Hair follicular keratinocyte (primary cell): ENCODE measurements at places on chromosomes 2 and 18. TPM values are rescaled to one million over a fixed set of nuclear protein-coding genes. Genes with fewer than 3 reads are reported as not detected.

PRADC1 gene
- 12.0 and 13.8 TPM in 2 replicates for total RNA-seq

SFT2D3 gene
- total RNA-seq, result 3.6 and 6.6 TPM in 2 replicates

ALK gene
- total RNA-seq, result under 0.01 TPM in 1 of 2 replicates, not detected in the other

GKN2 gene
- not detected in 2 replicates for total RNA-seq

EDAR gene
- not detected in 2 replicates for total RNA-seq

ZNF516 gene
- 19.4 and 24.2 TPM in 2 replicates for total RNA-seq

PID1 gene
- total RNA-seq, result 7.8 and 9.6 TPM in 2 replicates

POU3F3 gene
- not detected in 2 replicates for total RNA-seq

COL6A3 gene
- 3.2 and 23.8 TPM in 2 replicates for total RNA-seq

DSG1 gene
- 0.38 and 0.55 TPM in 2 replicates for total RNA-seq

HOXD9 gene
- total RNA-seq, result not detected in 2 replicates

MATN3 gene
- total RNA-seq, result 1.9 and 3.7 TPM in 2 replicates

HOXD12 gene
- not detected in 2 replicates for total RNA-seq

HOXD10 gene
- total RNA-seq, result not detected in 2 replicates

DPP4 gene
- 0.27 and 1.8 TPM in 2 replicates for total RNA-seq

TMEM198 gene
- total RNA-seq, result 0.47 and 1.7 TPM in 2 replicates

DUSP2 gene
- 14.1 and 14.2 TPM in 2 replicates for total RNA-seq

RTP5 gene
- not detected in 2 replicates for total RNA-seq

HAAO gene
- total RNA-seq, result 0.15 TPM in 1 of 2 replicates, not detected in the other

CD207 gene
- not detected in 2 replicates for total RNA-seq

ABHD1 gene
- not detected in 2 replicates for total RNA-seq

RUFY4 gene
- total RNA-seq, result not detected in 2 replicates

EHD3 gene
- 4.1 and 4.7 TPM in 2 replicates for total RNA-seq

FOXD4L1 gene
- not detected in 2 replicates for total RNA-seq

C1GALT1C1L gene
- total RNA-seq, result 0.08 TPM in 1 of 2 replicates, not detected in the other

KCTD1 gene
- 40.5 and 43.2 TPM in 2 replicates for total RNA-seq

BCL11A gene
- 4.6 and 5.2 TPM in 2 replicates for total RNA-seq

MRPS5 gene
- total RNA-seq, result 52.6 and 58.1 TPM in 2 replicates

RASGRP3 gene
- not detected in 2 replicates for total RNA-seq

RTKN gene
- total RNA-seq, result 117 and 135 TPM in 2 replicates

PLCL1 gene
- total RNA-seq, result not detected in 2 replicates

STON1 gene
- 0.65 and 1.2 TPM in 2 replicates for total RNA-seq

SP9 gene
- total RNA-seq, result not detected in 2 replicates

CDKL4 gene
- not detected in 2 replicates for total RNA-seq

SERPINB12 gene
- total RNA-seq, result not detected in 2 replicates

IL18RAP gene
- not detected in 2 replicates for total RNA-seq

NAT8 gene
- total RNA-seq, result not detected in 2 replicates

UGT1A10 gene
- not detected in 2 replicates for total RNA-seq

MPP4 gene
- 0.23 and 0.55 TPM in 2 replicates for total RNA-seq

DSC1 gene
- 0.08 TPM in 2 replicates for total RNA-seq

CCT4 gene
- total RNA-seq, result 191 and 253 TPM in 2 replicates

TTC31 gene
- total RNA-seq, result 15.1 and 20.1 TPM in 2 replicates

SPATA3 gene
- not detected in 2 replicates for total RNA-seq

C2orf80 gene
- not detected in 2 replicates for total RNA-seq

MRO gene
- not detected in 2 replicates for total RNA-seq

PIEZO2 gene
- not detected in 2 replicates for total RNA-seq

SLC9A4 gene
- total RNA-seq, result not detected in 2 replicates

IL36RN gene
- total RNA-seq, result 0.15 and 1.0 TPM in 2 replicates

INPP1 gene
- 8.7 and 15.3 TPM in 2 replicates for total RNA-seq

GBX2 gene
- total RNA-seq, result 0.23 and 1.3 TPM in 2 replicates

TUBA3E gene
- total RNA-seq, result not detected in 2 replicates

MAP3K19 gene
- total RNA-seq, result not detected in 2 replicates

FABP1 gene
- total RNA-seq, result not detected in 2 replicates
